Body of pancreas (tissue), 4 donors: ENCODE measurements at places on chromosomes 5 and 9. TPM values are rescaled to one million over a fixed set of nuclear protein-coding genes. Genes with fewer than 3 reads are reported as not detected.

DNA sequence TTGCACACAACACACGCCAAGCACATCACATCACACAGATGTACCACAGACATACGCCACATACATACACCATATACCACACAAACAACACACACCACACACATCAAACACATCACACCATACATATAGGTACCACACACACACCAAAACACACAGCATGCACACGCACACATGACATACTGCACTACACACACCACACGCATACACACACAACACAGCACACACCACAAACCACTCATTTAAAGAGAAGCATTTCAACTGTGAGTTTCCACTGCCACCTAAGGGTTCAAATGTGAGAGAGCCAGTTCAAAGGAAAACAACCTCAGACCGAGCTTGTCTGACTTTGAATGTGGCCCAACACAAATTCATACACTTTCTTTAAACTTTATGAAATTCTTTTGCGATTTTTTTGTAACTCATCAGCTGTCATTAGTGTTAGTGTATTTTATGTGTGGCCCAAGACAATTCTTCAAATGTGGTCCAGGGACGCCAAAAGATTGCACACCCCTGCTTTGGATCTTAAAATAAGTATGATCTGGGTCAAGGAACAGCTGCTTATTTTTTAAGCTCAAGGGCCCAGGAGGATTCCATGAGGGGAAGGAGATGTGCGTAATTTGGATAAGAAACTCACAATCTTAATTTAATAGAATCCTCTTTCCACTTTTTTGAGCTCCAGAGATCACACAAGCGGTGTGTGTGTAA lies 494.6 kb downstream of the GADD45G start:
- H3K4me3 ChIP-seq = no peak overlapping the region
- DNase-seq = no peak
- H3K4me1 ChIP-seq = peaks cover 18% of the 10 kb centered on the region
- no peak overlapping the region for H3K27ac ChIP-seq

DNA sequence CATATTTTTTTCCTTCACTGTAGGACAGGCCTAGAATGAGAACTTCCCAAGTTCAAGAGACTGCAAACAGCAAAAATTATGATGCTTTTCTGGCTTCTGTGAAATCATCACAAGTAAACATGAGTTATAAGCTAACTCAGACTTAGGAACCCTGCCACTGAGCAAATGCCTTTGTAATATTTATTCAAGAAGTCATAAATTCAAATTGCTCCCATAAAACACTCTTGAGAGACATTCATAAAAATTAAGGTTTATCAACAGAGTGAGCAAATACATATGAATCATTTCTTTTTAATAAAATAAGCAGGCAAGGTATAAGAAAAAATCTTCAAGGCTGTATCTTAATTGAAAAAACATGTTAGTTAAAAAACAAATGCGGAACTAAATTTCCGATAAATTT lies 124.2 kb downstream of the GNA14 start:
- no peaks in the 10 kb centered on the region for H3K27me3 ChIP-seq
- no peaks in the 10 kb centered on the region for H3K36me3 ChIP-seq
- no peak overlapping the region for H3K27ac ChIP-seq

POU5F2 gene
- total RNA-seq = 5.2 TPM

TRIM32 gene
- total RNA-seq = 12.2 TPM

SPINK7 gene
- total RNA-seq = not detected

- no peaks in the 10 kb centered on the region for H3K4me1 ChIP-seq
- no peak overlapping the region for H3K27ac ChIP-seq
- no peaks in the 10 kb centered on the region for H3K36me3 ChIP-seq
- DNase-seq = no peak
- no peaks in the 10 kb centered on the region for H3K27me3 ChIP-seq
Measured at GRCh38 chr9:95370064-95370463, 52.6 kb upstream of the FANCC start.

DNA sequence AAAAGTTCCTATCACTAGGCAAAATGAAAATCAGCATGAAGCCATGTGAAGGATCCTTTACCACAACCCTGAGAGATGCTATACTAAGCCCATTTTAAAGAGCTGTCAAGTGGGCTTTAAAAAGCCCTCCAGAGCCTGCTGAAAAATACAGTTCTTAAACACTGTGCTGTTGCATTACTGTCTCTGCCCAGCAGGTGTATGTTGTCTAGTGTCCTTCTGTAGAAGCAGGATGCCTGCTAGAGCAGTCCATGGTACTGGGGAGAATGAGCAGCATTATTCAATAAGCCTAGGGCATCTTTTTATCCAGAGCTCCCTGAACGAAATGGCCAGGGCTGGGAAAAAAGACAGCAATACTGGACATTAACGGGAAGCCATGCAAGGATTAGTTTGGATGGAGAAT lies 126.2 kb upstream of the PLCXD3 start:
- H3K27me3 ChIP-seq = no peaks in the 10 kb centered on the region
- H3K36me3 ChIP-seq = no peaks in the 10 kb centered on the region
- no peak overlapping the region for H3K27ac ChIP-seq

- H3K4me3 ChIP-seq = no peak overlapping the region
- H3K27me3 ChIP-seq = no peaks in the 10 kb centered on the region
- H3K36me3 ChIP-seq = no peaks in the 10 kb centered on the region
- DNase-seq = no peak
- no peak overlapping the region for H3K27ac ChIP-seq
- no peaks in the 10 kb centered on the region for H3K4me1 ChIP-seq
Measured at GRCh38 chr5:141657937-141658545, 6.8 kb upstream of the FCHSD1 start.

PFN3 gene
- not detected for total RNA-seq

SLC45A2 gene
- not detected for total RNA-seq

DNA sequence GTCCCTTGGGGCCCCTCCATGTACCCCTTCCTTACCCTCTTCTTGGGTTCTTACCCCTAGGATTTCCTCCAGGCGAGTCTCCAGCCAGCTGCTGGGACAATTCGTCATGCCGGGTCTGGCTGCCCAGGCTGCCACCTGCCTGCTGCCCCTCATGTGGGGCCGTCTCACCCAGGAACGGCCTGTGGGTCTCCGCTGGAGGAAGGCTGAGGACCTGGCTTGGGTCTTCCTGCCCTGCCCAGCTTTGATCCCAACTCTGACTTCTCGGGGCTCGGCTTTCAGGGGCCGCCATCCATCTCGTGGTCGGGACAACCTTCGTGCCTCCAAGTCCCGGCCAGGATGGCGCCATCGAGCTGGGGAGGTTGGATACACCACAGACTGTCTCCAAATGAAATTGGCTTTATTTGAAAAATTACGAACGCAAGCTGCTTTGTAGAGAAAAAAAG lies 38.1 kb downstream of the HMCN2 start:
- no peaks in the 10 kb centered on the region for H3K36me3 ChIP-seq
- no peak overlapping the region for H3K4me3 ChIP-seq
- no peak overlapping the region for H3K27ac ChIP-seq
- H3K4me1 ChIP-seq = no peaks in the 10 kb centered on the region
- no peak for DNase-seq

DNA sequence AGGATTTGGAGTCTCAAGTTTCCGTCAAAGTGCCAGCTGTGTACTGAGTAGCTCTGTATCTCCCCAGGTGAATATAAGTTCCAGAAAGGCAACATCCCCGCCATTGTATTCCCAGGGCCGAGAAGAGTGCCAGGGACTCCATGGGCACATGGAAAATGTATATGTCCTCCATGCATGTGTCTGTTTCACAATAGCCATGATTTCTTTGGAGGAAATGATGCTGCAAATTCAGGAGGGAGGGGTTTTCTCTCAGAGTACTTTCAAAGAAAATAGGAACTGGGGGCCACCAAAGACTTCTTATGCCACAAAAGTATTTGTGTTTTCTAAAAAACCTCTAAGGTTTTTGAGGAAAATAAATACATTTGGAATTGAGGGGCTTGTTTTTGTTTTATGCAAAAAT lies 524.6 kb downstream of the BNC2 start:
- no peak for DNase-seq
- H3K4me3 ChIP-seq = no peak overlapping the region
- no peaks in the 10 kb centered on the region for H3K4me1 ChIP-seq
- H3K36me3 ChIP-seq = no peaks in the 10 kb centered on the region
- no peaks in the 10 kb centered on the region for H3K27me3 ChIP-seq

- no peaks in the 10 kb centered on the region for H3K4me1 ChIP-seq
- no peak overlapping the region for H3K27ac ChIP-seq
- H3K36me3 ChIP-seq = no peaks in the 10 kb centered on the region
- DNase-seq = no peak
- H3K27me3 ChIP-seq = no peaks in the 10 kb centered on the region
- H3K4me3 ChIP-seq = no peak overlapping the region
Measured at GRCh38 chr5:177440211-177440989, 6.2 kb upstream of the PRR7 start.

DNA sequence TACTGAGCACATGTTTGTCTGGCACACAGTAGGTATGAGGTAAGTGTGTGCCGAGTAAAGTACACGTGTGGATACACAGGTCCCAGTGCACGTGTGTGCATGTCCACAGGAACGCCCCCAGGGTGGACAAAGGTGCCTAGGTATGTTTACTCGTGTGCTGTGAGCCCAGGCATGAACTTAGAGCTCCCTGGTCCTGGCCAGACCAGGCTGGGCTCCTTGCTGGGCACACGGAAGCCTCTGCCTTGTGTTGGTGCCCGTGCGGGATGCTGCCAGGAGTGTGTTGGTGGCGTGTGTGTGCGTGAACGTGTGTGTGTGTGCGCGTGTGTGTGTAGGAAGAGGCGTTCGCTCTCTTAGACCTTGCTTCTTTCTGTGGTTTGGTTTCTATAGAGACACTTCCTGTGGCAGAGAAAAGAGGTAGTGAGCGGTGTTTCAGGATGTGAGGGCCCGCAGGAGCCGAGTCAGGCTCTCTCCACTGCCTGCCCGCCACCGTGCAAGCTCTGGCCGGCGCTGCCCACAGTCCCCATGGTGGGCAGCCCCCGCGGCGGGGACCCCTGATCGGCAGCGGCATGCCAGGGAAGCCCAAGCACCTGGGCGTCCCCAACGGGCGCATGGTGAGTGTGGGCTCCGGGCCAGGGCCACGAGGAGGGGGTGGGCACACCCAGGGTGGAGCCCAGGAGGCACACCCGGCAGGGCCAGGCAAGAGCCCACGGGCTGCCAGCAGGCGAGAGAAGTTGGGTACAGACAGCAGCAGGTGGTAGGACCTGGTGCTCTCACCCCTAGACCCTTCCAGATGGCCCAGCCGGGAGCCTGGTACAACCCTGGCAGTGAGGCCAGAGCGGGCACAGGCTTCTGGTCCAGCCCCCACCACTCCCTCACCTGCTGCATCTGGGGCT lies at the start of gene RGS14:
Gene RGS14, plus strand, starts transcription at position 466 of the 893 bp plus-strand sequence. Its CDS starts 101 bp downstream, at position 567.
- H3K27me3 ChIP-seq = no peaks in the 10 kb centered on the region
- no peak for DNase-seq
- H3K4me3 ChIP-seq = no peak within 1 kb of the TSS
- no peak within 1 kb of the TSS for H3K27ac ChIP-seq
- no peaks in the 10 kb centered on the region for H3K36me3 ChIP-seq

GRCh38 chr5:41416336-41416735 lies 94.1 kb downstream of the PLCXD3 start:
- H3K27me3 ChIP-seq = no peaks in the 10 kb centered on the region
- DNase-seq = no peak
- peaks cover 11% of the 10 kb centered on the region for H3K4me1 ChIP-seq
- H3K36me3 ChIP-seq = no peaks in the 10 kb centered on the region

MOB3B gene
- total RNA-seq = 6.0 TPM

DNA sequence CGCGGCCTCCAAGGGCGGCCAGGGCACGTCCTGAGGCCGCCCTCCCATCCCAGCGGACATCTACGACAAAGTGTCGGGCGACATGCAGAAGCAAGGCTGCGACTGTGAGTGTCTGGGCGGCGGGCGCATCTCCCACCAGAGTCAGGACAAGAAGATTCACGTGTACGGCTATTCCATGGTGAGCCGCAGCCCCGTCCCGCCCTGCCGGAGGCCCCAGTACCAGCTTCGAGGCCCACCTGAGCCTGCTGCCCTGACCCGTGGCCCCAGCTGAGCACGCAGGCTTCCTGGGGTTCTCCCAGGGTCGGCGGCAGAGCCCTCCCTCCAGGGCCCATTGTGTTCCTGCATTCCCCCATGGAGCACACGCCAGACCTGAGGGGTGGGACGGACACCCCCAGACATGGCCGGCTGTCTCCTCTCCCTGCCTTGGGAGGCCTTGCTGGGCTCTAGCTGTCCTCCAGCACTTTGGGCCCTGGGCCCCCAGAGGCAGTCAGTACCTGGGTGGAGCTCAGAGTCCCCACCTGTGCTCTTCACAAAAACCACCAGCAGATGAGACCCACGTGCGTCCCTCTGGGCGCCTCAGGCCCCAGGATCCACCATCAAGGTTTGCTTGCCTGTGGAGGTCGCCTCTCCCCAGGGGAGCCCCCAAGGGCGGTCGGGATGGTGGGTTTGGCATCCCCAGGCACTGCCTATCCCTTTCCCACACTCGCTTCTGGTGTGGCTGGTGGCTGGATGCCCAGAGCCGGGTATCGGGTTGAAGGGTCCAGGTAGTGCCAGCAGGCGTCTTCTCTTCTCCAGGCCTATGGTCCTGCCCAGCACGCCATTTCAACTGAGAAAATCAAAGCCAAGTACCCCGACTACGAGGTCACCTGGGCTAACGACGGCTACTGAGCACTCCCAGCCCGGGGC lies 1.0 kb downstream of the PHPT1 start:
- peak overlapping the region; percentile 38 for H3K4me3 ChIP-seq
- DNase-seq = no peak
- no peaks in the 10 kb centered on the region for H3K27me3 ChIP-seq
- H3K36me3 ChIP-seq = no peaks in the 10 kb centered on the region

TXNDC8 gene
- not detected for total RNA-seq

DBN1 gene
- total RNA-seq = 29.0 TPM

SLC36A3 gene
- not detected for total RNA-seq

DNA sequence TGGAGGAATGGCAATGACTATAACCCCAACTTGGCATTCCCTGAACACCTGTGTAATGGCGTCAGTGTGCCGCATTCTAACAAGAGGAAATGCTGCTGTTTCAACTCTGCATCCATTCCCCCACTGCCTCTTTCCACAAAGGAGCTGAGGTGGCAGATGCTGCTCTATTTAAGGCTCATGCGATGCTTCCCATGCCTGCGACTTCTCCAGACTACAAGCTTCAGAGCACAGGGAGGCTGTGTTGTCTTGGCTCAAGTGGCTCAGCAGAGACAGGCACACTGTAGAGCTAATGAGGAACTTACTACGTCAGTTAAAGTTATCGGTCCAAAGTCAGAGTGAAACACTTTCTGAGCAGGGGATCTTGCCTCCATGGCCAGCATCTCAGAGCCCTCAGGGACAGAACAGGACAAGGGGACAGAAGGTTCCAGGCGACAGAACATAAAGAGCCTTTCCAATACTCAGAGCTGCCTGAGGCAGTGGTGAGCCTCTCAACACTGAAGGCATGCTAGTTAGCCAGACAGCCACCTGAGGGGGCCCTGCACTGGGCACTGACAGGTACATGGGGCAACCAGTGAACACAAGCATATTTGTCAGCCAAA lies 21.8 kb downstream of the TNIP1 start:
- H3K4me3 ChIP-seq = no peak overlapping the region
- peaks cover 35% of the 10 kb centered on the region for H3K4me1 ChIP-seq
- peaks cover 15% of the 10 kb centered on the region for H3K36me3 ChIP-seq
- no peak for DNase-seq

GRCh38 chr9:127723444-127723843 lies 7.6 kb downstream of the TTC16 start:
- no peaks in the 10 kb centered on the region for H3K27me3 ChIP-seq
- DNase-seq = no peak
- H3K4me3 ChIP-seq = no peak overlapping the region
- no peak overlapping the region for H3K27ac ChIP-seq
- no peaks in the 10 kb centered on the region for H3K4me1 ChIP-seq
